ENCODE measurements at places on chromosomes 5 and 9. TPM values are rescaled to one million over a fixed set of nuclear protein-coding genes. Genes with fewer than 3 reads are reported as not detected.

DNA sequence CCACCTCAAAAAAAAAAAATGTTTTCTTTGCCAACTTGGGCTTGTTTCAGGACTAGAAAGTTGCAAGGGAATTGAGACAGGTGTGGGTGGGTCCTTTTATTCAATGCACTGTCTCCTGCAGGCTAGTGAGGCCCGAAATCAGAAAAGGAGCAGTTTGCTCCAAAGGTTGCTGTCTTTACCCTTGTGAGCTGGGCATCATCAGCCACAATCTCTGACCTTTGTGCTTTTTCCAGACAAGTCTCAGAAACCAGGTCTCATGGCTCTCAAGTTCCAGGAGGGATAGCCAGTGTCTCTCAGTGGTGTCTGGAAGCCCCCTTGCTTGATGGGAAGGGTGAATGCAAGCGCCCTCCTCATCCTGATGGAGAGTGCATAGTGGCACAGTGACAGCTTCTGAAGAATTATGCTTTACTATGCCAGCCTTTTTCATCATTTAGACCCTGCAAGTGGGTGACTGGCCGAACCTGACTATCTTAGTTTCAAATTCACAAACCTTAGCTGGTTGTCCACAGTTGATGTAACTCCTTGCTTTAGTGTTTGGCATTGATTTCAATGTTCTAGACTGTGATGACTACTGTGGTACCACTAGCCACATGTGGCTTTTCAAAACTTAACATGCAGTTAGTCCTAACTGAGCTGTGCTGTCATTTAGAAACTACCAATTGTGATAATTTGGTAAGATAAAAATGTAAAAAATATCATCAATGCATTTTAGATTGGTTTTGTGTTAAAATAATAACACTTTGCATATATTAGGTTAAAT lies 468.6 kb downstream of the GADD45G start:
- no peaks in the 10 kb centered on the region for H3K4me1 ChIP-seq
- DNase-seq: no peak
- H3K27ac ChIP-seq: no peak overlapping the region
- no peak overlapping the region for H3K4me3 ChIP-seq
- H3K36me3 ChIP-seq: no peaks in the 10 kb centered on the region

- no peak overlapping the region for H3K4me3 ChIP-seq
- H3K27ac ChIP-seq: no peak overlapping the region
- H3K4me1 ChIP-seq: no peaks in the 10 kb centered on the region
- no peak for DNase-seq
Observed at GRCh38 chr5:31078956-31079355, 114.5 kb upstream of the CDH6 start.

DNA sequence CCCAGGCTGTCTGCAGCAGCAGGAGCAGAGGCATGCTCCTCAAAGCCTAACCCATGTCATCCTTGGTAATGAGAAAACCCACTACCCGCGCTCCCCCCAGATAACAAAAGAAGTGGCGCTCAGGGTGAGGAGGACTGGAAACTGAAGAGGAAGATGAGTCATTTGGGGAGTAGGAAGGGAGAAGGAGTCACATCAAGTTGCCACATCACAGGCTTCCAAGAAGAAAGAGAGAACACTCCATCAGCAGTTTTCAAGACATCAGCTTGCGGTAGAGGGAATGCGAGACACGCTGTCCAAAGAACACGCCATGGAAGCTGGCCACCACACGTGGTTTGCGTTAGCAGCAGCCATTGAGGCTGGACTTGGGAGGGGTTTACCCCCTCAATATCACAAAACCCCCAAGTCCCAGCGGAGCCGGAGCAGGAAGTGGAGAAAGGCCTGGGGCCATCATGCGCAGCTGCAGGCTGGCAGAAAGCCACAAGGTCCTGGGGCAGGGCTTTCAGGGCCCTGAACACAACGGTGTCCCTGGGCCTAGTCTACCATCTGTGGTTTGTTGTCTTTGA lies 41.5 kb downstream of the SH3PXD2B start:
- H3K4me1 ChIP-seq: peaks cover 12% of the 10 kb centered on the region
- H3K36me3 ChIP-seq: no peaks in the 10 kb centered on the region
- no peaks in the 10 kb centered on the region for H3K27me3 ChIP-seq
- DNase-seq: peak; percentile 57

- H3K4me3 ChIP-seq: no peak overlapping the region
- no peaks in the 10 kb centered on the region for H3K36me3 ChIP-seq
- DNase-seq: no peak
- no peak overlapping the region for H3K27ac ChIP-seq
- H3K27me3 ChIP-seq: peaks cover 8% of the 10 kb centered on the region
Observed at GRCh38 chr9:135321580-135321979, 158.0 kb upstream of the PPP1R26 start.

DNA sequence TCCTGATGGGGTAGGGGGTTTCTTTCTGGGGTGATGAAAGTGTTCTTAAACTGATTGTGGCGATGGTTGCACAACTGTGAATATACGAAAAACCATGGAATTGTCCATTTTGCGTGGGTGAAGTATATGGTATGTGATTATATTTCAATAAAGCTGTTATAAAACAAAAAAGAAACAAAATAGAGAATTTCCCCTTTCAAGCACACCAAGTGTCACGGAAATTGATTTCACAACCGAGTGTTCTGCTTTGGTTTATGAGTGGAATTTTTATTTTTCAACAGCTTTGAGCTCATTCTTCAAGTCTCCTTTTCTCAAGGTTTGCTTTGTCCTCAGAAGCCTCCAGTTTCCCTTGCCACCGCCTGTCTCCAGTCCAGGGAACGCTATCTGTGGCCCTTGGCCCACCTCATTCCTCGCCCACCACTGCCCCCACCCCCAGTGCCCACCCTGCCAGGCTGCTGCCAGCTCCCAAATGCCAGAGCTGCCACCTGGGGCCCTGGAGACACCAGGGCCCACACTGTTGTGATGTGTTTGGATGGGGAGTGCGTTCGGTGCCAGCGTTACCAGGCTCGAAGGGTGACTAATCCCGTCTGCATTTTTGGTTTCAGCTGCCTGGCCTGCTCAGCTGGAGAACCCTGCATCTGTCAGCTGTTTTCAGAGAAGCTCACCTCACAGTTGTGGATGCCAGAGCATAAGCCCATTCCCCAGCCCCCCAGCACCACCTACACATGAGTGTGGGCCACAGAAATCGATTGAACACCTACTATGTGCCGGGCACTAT lies 30.4 kb downstream of the DUSP1 start:
- no peaks in the 10 kb centered on the region for H3K36me3 ChIP-seq
- peak overlapping the region; percentile 23 for H3K4me3 ChIP-seq
- H3K4me1 ChIP-seq: peaks cover 23% of the 10 kb centered on the region
- no peaks in the 10 kb centered on the region for H3K27me3 ChIP-seq
- peak; percentile 93 for DNase-seq

DNA sequence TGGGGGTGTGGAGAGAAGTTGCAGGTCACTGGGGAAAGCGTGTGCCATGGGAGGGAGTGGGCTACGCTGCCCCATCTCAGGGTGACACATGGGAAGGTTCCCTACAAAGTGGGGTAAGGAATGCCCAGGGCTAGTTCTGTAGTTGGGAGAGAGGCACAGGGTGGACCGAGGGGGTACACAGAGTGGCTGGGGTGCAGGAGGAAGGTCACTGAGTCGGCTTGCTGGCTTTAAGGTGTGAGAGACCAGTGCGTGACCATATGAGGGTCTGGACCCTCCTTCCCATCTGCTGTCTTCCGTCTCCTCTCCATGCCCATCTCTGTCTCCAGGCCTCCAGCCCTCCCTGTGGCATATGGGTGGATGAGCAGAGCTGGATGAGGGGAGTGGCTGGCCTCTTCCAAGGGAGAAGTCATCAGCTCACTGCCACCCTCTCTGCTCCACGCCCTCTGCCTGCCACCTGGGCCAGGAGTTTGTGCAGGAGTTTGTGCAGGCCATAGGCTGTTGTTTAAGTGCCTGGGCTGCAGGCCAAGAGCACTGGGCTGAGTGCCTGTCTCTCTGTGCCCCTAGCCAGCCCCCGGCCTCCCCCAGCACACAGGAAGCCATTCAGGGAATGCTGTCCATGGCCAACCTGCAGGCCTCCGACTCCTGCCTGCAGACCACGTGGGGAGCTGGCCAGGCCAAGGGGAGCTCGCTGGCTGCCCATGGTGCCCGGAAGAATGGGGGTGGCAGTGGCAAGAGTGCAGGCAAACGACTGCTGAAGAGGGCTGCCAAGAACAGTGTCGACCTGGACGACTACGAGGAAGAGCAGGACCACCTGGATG lies 96.8 kb downstream of the PHF2 start:
- no peak overlapping the region for H3K27ac ChIP-seq
- no peaks in the 10 kb centered on the region for H3K36me3 ChIP-seq
- DNase-seq: peak; percentile 48
- no peaks in the 10 kb centered on the region for H3K27me3 ChIP-seq

The CDC14B gene
- total RNA-seq: 36.1 TPM

The TEX48 gene
- not detected for total RNA-seq

The CACNA1B gene
- not detected for total RNA-seq
